Stimulated activated CD4-positive, alpha-beta T cell treated with anti-CD3 and anti-CD28 coated beads, TNF-alpha, amount 100 ng/mL, for 48 hours (primary cell): ENCODE measurements at places on chromosomes 6 and 20.

DNA sequence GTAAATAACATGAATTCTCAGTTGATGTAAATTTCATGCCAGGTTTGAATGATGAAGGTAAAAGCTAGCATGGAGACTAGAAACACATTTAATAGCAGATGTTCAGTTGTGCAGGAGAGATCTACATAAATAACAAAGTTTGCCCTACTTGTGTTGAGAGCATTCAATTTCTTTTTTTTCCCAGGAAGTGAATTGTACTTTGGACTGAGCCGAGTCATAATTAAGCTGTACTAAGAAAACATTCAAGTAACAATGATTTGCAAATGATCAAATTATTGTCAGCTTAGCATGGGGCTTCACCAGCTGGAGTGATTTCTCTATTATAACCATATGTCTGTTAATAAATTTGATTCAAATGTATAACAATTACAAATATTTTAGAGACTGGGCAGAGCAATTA, 893.5 kb upstream of the MAP3K7 start:
- DNase-seq = no peak

DNA sequence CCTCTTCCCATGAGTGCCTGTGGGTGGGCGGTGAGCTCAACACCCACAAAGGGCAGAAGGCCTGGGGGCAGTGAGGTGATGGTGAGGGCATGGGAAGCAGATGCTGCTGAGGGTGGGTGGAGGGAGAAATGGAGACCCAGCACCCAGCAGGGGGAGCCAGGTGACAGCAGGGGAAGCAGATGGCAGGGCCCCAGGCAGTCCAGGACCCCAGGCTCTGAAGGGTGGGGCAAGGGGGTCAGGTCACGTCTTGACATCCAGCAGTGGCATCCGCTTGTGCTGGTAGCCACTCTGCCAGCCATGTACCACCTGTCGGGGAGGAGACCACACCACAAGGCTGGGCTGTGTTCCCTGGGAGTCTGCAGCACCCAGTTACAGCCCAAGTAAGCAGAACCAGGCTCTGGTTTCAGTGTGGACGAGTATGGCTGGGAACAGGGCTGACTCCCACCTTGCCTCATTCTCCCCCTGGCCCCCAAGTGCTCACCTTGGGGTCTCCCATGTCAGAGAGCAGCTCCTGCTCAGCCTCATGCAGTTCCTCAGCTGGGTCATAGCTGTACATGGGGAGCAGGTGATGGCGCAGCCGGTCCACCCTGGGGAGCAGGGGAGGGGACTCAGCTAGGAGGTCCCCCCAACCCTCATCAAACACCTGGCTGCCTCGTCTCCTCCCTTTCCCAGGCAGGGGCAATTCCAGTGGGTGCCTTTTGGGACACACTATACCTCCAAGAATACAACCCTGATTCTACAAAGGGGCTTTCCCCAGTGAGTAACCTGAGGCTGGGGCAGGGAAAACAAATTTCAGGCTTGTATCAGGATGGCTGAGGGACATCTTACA, 2.0 kb downstream of the SMIM29 start:
- no peak for DNase-seq

DNA sequence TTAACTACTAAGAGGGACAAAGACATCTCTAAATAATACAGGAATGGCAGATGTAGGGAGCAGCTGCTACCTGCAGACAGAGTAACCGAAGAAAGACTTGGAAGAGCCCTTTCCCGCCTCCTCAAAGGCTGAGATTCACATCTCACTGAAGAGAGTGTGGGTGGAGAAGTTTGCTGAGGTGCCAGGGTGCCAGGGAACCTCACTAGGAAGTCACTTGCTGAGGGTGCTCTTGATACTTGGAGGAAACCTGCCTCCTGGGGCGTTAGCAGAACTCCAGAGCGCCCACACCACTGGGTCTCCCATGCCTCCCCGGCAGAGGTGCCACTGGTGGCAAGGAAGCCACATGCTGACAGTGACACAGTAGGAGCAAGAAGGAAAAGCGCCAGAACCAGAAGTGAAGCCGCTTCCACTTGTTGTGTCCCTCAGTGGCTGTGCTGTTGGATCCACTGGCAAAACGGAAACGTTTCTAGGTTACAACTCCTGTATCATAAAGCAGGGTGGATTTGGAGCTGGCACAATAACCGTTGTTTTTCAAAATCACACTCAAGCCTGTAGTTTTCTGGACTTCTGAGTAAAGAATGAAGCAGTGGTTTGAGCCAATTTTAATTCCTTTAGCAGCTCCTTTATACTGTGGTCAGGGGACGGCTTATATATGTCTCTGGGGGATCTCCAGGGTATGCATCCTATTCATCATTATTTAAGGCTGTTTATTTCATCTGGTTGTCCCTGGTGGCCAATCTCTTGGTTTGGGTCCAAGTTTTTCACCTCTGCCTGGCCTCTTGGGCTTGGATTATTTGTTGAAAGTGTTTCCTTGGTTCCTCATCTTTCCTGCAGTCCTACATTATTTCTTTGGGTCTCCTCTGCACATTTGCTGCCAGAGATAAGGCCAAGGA, 64.5 kb downstream of the CDC5L start:
- no peak for DNase-seq

DNA sequence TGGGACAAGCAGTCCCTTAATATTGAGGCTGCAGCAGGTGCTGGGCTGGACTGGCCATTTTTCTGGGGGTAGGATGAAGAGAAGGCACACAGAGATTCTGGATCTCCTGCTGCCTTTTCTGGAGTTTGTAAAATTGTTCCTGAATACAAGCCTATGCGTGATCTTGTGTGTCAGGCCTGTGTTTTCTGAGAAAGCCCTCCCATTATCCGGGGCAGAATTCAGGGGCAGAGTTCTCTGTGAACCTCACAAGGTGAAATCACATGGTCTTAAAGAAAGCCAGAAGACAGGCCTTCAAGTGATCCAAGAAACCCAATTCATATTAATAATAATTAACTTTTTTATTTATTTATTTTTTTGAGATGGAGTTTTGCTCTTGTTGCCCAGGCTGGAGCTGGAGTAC, 12.5 kb downstream of the CCN5 start:
- no peak for DNase-seq

GRCh38 chr6:106746652-106747051, 117.3 kb downstream of the QRSL1 start:
- DNase-seq = no peak

GRCh38 chr6:75205776-75206575, at the start of gene COL12A1:
Gene COL12A1, minus strand, starts transcription at chr6:75206053. Its CDS starts 3,261 bp downstream, at chr6:75202792.
- DNase-seq = no peak
